T-helper 9 cell (primary cell): ENCODE measurements at places on chromosomes 7 and 10.

GRCh38 chr10:131872827-131873375 is 27.9 kb upstream of the PPP2R2D start:
- DNase-seq, result no peak

- no peak for DNase-seq
Measured at GRCh38 chr7:69436946-69437345, 161.3 kb upstream of the AUTS2 start.

- no peak for DNase-seq
Measured at GRCh38 chr7:135349746-135350145, 116.1 kb downstream of the STRA8 start.

DNA sequence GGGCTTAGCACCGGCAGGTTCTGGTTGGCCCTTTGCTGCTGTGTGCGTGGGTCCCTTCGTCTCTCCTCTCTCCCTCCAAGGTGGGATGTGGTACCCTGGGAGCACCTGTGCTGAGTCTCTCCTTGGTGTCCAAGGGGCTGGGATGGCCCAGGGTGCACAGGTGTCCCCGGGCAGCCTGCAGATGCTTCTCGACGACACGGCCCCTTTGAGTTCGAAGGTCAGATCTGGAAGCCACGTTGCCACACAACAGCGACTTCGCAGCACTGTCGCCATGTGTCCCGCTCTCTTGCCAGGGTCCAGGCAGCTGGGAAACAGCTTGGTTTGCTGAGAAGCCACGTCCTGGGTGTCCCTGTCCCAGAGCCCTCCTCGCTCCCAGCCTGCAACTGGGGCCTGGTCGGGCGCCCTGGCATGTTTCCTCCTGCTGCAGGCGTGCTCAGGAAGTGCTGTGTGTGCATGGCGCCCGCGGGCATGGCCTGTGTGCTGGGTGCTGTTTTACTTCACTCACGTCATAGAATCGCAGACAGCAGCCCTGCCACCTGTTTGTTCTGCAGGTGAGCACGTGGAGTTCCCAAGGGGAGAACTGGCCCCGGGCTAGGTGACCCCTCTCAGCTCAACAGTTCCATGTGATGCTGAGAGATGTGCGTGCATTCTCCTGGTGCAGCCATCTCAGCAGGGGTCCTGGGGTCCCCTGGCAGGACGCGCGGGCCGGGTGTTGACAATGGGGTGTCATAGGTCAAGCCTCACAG is 70.9 kb downstream of the DNAJB6 start:
- no peak for DNase-seq

DNA sequence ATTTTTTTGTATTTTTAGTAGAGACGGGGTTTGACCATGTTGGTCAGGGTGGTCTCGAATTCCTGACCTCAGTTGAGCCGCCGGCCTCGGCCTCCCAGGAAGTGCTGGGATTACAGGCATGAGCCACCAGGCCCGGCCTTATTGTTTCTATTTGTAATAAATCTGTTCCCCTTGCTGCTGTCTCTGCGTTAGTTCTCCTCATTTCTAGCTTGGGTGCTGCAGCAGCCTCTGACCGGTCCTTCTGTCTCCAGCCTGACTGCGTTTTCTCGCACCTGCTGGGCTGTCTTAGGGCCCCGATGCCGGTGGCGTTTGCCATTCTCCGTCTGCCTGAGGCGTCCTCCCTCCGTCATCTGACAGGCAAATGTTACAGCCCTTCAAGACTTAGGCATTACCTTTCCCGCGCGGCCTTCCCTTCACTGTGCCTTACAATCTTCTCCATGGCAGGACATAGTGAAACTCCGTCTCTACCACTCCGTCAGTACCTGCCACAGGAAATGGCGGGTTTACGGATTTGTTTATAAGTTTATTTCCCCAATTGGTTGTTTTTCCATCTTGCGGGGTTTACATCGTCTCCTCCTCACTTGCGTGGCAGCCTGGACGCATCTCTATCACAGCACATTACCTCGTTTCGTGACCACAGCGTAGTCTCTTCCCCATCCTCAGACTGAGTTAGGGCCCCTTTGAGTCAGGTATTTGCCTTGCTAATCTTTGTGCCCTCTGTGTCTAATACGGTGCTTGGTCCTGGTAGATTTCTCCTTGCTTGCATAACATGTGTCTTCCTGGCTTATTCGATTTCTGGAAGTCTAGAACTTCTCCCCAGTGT is 2.3 kb upstream of the GIMAP8 start:
- DNase-seq, result no peak

- no peak for DNase-seq
Measured at GRCh38 chr7:465710-466400, 53.8 kb downstream of the PDGFA start.

DNA sequence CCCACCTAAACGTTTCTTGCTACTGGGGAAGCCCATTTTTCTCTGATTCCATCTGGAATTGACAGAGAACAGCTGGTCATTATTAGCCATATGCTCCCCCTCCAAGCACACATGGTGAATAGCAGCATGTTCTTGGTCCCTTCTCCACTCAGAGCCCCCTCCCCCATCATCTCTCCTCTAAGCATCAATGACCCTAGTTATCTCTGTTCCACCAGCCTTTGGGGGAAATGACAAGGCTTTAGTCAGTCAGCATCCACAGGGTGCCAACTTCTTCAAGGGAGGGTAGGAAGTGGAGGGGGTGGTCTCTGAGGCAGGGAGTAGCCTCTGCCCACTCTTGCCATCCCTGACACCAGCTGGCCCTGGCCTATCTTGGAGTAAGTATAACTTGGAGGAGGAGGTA is 163.1 kb downstream of the UBE2H start:
- DNase-seq, result no peak

- DNase-seq, result no peak
Measured at GRCh38 chr7:233249-234035, 41.1 kb downstream of the FAM20C start.

GRCh38 chr7:17600340-17600752 is 301.9 kb downstream of the AHR start:
- no peak for DNase-seq

DNA sequence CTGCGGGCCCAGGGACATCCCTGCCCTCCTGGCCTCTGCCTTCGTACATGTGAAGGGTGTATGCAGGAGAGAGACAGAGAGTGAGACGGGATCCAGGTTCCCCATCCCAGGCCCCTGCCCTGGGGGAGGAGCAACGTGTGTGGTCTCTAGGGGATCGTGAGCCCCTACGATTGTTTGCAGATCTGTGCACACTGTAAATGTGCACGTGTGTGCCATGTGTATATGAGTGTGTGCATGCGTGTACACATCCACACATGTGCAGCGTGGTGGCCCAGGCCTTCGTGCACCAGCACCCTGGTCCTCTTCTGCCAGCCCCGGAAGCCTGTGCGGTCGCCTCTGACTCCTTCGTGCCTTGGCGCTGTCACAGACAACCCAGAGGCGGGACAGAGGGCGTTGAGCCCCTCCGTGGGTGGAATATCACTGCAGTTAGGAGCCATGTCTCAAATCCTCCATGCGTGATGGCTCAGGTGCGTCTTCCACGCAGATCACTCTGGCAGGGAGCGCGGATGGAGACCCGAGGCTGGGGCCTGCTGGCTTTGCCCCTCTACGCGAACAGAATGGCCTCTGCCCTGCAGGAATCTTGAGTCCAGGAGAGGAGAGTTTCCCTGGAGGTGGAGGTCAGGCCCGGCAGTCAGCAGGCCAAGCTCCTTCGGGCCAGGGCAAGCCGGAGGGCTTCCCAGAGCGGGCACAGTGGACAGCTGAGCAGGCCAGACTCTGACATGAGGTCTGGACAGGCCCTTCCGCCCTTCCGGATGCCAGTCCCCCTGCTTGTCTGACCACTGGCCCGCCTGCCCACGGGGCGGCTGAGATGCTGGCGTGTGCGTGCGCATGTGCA is 97.5 kb downstream of the UNCX start:
- no peak for DNase-seq

DNA sequence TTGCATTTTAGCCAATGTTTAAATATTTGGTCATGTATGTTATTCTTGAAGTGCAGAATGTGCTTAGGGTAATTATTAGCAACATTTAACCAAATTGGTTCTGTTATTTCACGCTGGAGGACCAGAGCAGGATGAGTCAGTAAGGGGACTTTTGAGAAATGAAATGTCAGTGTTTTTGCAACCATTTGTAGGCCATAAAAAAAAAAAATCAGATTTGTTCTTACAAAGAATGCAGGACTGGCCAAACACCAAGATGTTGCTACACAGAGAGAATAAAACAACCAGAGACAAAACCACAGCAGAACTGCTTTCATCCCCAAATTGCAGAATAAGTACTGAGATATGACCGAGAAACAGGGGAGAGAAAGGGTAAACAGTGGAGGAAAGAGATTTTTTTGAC is 62.1 kb downstream of the TPST1 start:
- no peak for DNase-seq

GRCh38 chr10:26931223-26931622 is 70.5 kb upstream of the ABI1 start:
- DNase-seq, result no peak

DNA sequence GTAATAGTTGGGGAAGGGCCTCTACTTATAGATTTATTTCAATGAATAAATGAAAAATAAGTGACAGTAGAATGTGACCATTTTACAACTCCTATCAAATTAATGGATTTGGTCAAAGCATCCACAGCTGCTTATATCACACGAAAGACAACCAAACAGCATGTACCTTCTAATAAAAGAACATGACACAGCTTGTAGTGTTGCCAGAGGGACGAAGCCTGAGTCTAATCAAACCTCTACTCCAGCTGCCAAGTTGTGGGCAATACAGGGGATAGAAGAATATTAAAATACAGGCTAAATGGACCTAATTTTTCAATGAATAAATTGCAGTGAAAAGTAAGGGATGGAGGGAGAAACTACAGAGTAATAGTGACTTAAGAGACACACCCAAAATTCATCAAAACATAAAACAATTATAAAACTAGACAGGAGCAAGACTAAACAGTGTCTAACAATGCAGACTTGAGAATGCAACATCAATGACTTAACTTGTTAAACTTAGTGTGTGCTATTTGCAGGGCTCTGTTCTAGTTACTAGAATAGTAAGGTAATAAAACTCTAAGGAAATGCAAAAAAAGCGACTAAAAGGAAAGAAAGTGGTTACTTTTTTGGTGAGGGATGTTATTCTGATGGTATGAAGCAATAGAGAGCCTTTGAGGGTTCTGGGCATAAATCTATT is 853.8 kb downstream of the GRM8 start:
- DNase-seq, result no peak

DNA sequence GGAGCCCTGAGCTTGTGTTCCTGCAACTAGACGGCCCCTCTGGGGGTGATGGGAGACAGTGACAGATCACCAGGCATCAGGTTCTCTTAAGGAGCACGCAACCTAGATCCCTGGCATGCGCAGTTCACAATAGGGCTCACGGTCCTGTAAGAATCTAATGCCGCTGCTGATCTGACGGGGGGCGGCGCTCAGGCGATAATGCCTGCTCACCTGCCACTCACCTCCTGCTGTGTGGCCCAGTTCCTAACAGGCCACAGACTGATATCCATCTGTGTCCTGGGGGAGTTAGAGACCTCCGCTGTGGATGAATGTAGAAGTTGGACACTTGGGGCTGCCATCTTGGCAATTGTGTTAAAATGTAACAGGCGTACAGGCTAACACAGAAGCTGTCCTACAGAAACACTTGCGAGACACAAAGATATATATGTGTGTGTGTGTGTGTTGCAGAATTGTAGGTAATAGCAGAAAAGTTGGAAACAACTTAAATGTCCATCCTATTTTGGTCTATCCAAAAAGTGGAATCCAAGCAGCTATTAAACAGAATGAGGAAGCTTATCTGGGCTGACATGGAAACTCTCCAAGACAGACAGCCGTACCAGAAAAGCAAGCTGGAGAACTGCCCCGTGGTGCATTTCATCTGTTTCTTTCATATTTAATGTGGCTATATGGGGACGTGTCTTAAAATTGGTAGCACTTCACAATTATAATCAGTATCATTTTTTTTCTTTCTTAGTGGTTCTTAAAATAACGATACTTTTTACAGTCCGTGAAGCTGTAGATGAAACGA is 82.8 kb downstream of the MKI67 start:
- DNase-seq, result no peak

GRCh38 chr7:81534446-81534845 is 235.4 kb downstream of the HGF start:
- no peak for DNase-seq

DNA sequence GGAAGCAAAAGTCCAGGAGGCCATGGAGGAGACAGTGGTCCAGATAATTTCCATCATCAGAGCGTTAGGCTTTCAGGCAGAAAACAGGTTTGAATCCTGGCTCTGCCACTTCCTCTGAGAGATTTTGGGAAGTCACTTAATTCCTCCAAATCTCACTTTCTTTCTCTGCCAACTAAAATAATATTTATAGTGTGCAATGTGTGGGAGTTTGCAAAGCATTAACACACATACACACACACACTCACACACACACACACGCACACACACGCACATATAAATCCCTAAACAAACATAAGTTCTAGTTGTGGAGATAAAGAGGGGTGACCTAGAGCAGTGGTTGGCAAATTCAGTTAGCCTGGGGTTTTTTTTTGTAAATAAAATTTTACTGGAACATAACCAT is 84.8 kb downstream of the TRIL start:
- no peak for DNase-seq

DNA sequence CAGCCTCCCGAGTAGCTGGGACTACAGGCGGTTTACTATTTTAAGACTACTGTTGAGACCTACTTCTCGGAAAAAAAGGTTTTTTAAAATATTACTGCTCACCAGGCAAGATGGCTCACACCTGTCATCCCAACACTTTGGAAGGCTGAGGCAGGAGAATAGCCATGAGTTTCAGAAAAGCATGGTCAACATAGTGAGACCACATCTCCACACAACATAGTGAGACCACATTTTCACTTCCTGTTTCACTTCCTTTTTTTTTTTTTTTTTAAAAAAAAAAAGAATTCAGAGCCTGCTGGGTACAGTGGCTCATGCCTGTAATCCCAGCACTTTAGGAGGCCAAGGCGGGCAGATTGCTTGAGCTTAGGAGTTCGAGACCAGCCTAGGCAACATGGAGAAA is 46.5 kb downstream of the SVOPL start:
- DNase-seq, result no peak

DNA sequence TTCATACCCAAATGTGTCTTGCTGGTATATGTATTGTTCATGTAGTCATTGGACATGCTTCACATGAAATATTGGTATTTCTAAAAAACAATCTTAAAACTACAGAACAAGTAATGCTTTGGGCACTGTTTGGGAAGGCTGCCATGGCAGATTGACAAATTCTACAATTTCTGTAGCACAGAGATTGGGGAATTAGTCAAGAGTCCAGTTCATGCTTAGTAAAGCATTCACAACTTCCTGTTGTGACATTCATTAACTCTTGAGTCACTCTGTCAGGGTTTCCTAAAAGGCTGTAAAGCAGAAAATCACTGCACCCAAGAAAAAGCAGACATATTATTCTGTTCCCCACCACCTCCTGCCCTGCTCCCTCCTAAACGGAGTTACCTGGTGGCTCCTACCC is 398.9 kb downstream of the PHTF2 start:
- no peak for DNase-seq
